Fibroblast of lung (primary cell): ENCODE measurements at places on chromosomes 6 and 20. TPM values are rescaled to one million over a fixed set of nuclear protein-coding genes. Genes with fewer than 3 reads are reported as not detected.

- no peak overlapping the region for H3K4me3 ChIP-seq
- H3K36me3 ChIP-seq = peaks cover 7% of the 10 kb centered on the region
- peaks cover 12% of the 10 kb centered on the region for H3K4me1 ChIP-seq
- peak; percentile 47 for DNase-seq
- no peak overlapping the region for H3K27ac ChIP-seq
Observed at GRCh38 chr6:169212436-169212835, 41.2 kb downstream of the THBS2 start.

The CPNE5 gene
- polyA plus RNA-seq = 0.02 TPM in 2 replicates

- H3K4me3 ChIP-seq = no peak overlapping the region
- no peak overlapping the region for H3K27ac ChIP-seq
- no peaks in the 10 kb centered on the region for H3K4me1 ChIP-seq
- H3K36me3 ChIP-seq = no peaks in the 10 kb centered on the region
Observed at GRCh38 chr6:63888416-63888815, 252.8 kb downstream of the PHF3 start.

DNA sequence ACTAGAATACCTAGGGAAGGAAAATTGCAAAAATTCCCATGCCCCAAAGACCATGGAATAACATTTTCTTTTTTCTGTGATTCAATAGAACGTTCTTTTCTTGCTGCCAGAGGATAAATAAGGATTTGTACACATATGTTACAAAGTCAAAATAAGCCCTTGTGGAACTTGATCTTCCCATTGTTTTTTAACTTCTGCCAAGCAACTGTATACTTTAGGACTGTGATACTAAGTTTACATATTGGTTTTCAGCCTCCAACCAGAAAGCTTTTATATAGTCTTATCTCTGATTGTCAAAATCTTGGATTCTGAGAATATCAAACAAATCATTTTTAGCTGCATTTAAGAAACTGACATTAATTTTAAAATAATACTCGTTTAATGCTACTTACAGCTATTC, 84.6 kb downstream of the HMGCLL1 start:
- H3K27ac ChIP-seq = no peak overlapping the region
- H3K27me3 ChIP-seq = no peaks in the 10 kb centered on the region

- no peak overlapping the region for H3K4me3 ChIP-seq
- H3K27ac ChIP-seq = no peak overlapping the region
- no peaks in the 10 kb centered on the region for H3K27me3 ChIP-seq
Observed at GRCh38 chr6:170231293-170232185, 59.3 kb downstream of the DLL1 start.

GRCh38 chr6:39952167-39952566, 17.9 kb upstream of the MOCS1 start:
- no peak overlapping the region for H3K4me3 ChIP-seq
- H3K27me3 ChIP-seq = peaks cover 2% of the 10 kb centered on the region
- H3K27ac ChIP-seq = no peak overlapping the region
- H3K4me1 ChIP-seq = no peaks in the 10 kb centered on the region
- DNase-seq = peak; percentile 55

GRCh38 chr6:49004801-49005200, 458.3 kb downstream of the MMUT start:
- H3K36me3 ChIP-seq = no peaks in the 10 kb centered on the region
- DNase-seq = no peak
- H3K27ac ChIP-seq = no peak overlapping the region
- no peak overlapping the region for H3K4me3 ChIP-seq
- H3K27me3 ChIP-seq = no peaks in the 10 kb centered on the region

GRCh38 chr6:110183292-110183885, 3.2 kb downstream of the CDC40 start:
- no peak overlapping the region for H3K27ac ChIP-seq
- H3K4me1 ChIP-seq = peaks cover 9% of the 10 kb centered on the region
- H3K36me3 ChIP-seq = no peaks in the 10 kb centered on the region
- H3K4me3 ChIP-seq = no peak overlapping the region
- no peaks in the 10 kb centered on the region for H3K27me3 ChIP-seq
- DNase-seq = peak; percentile 11

GRCh38 chr6:81450180-81450579, 302.3 kb downstream of the TENT5A start:
- H3K27ac ChIP-seq = no peak overlapping the region
- peaks cover 2% of the 10 kb centered on the region for H3K4me1 ChIP-seq
- H3K27me3 ChIP-seq = no peaks in the 10 kb centered on the region
- DNase-seq = peak; percentile 80
- no peak overlapping the region for H3K4me3 ChIP-seq

DNA sequence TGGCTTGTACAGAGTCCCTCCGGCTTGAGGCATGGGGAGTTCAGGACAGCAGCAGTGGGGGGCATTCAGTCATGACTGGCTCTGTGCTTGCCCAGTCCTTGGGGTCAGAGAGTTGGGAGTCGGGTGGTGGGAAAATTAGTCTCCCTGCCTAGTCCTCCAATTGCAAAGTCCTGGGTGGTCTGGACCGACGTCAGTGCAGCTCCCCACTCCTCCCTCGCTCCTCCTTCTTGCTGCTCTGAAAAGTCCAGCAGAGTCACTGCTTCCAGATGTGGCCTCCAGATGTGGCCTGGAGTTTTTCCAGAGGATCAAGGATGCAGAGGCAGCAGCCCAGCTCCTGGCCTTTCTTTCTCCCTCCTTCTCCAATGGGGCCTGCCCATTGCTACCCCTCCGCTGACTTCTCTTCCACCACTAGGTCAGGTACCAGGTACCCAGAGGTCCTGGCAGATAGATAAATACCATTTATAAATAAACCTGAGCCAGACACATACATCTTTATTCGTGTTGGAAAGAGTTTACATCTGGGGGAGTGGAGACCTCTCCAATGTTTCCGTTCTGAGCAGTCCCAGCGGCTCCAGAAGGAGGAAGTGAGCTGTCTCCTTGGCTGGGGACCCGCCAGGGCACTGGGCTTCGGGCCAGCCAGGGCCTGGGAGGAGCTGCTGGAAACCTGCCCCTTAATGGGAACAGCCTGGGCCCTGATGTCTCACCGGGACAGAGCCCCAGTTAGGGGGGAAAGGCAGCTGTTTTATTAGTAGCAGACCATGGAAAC, 49.0 kb upstream of the RNF24 start:
- peaks cover 35% of the 10 kb centered on the region for H3K4me1 ChIP-seq
- DNase-seq = peak; percentile 92
- no peaks in the 10 kb centered on the region for H3K36me3 ChIP-seq
- H3K27ac ChIP-seq = peak overlapping the region; percentile 79

- no peak for DNase-seq
- no peaks in the 10 kb centered on the region for H3K27me3 ChIP-seq
- no peak overlapping the region for H3K27ac ChIP-seq
- peaks cover 35% of the 10 kb centered on the region for H3K36me3 ChIP-seq
- no peaks in the 10 kb centered on the region for H3K4me1 ChIP-seq
Observed at GRCh38 chr20:34537651-34538050, 20.9 kb upstream of the MAP1LC3A start.

- DNase-seq = peak; percentile 63
- peak overlapping the region; percentile 80 for H3K27ac ChIP-seq
- H3K36me3 ChIP-seq = no peaks in the 10 kb centered on the region
- peak overlapping the region; percentile 89 for H3K4me3 ChIP-seq
Observed at GRCh38 chr6:27176523-27177484, 70.7 kb upstream of the PRSS16 start.

The PRR18 gene
- polyA plus RNA-seq = 0.01 TPM in 1 of 2 replicates, not detected in the other

GRCh38 chr6:101393829-101394251, 332 bp downstream of the GRIK2 start:
- H3K27me3 ChIP-seq = peaks cover 2% of the 10 kb centered on the region
- peak overlapping the region; percentile 23 for H3K4me3 ChIP-seq
- no peak overlapping the region for H3K27ac ChIP-seq
- no peaks in the 10 kb centered on the region for H3K36me3 ChIP-seq
- peak; percentile 28 for DNase-seq

The SLA2 gene
- polyA plus RNA-seq = not detected in 2 replicates

The BPIFA3 gene
- polyA plus RNA-seq = not detected in 2 replicates
